Activated CD8-positive, alpha-beta T cell treated with anti-CD3 and anti-CD28 coated beads for 36 hours (primary cell): ENCODE measurements at places on chromosomes 1 and 21. TPM values are rescaled to one million over a fixed set of nuclear protein-coding genes. Genes with fewer than 3 reads are reported as not detected.

The AMY1C gene
- not detected for total RNA-seq

The KIF26B gene
- total RNA-seq = 0.16 TPM

The PPIAL4G gene
- total RNA-seq = not detected

The PADI1 gene
- not detected for total RNA-seq

The PTGER3 gene
- not detected for total RNA-seq

The SLAMF7 gene
- total RNA-seq = 93.5 TPM

- no peak overlapping the region for H3K27ac ChIP-seq
- H3K27me3 ChIP-seq = no peaks in the 10 kb centered on the region
- no peaks in the 10 kb centered on the region for H3K4me1 ChIP-seq
- H3K36me3 ChIP-seq = no peaks in the 10 kb centered on the region
- no peak overlapping the region for H3K4me3 ChIP-seq
Measured at GRCh38 chr21:42096566-42096965, 25.4 kb downstream of the UMODL1 start.

- H3K4me1 ChIP-seq = peaks cover 2% of the 10 kb centered on the region
- H3K4me3 ChIP-seq = no peak overlapping the region
- H3K36me3 ChIP-seq = no peaks in the 10 kb centered on the region
- DNase-seq = peak; percentile 80
- H3K27ac ChIP-seq = no peak overlapping the region
- H3K27me3 ChIP-seq = peaks cover 2% of the 10 kb centered on the region
Measured at GRCh38 chr21:42818328-42818749, 61.0 kb downstream of the WDR4 start.

- no peak for DNase-seq
- no peak overlapping the region for H3K27ac ChIP-seq
- H3K4me1 ChIP-seq = no peaks in the 10 kb centered on the region
- no peaks in the 10 kb centered on the region for H3K27me3 ChIP-seq
- H3K4me3 ChIP-seq = no peak overlapping the region
- no peaks in the 10 kb centered on the region for H3K36me3 ChIP-seq
Measured at GRCh38 chr1:194477908-194478307, 1291.5 kb upstream of the B3GALT2 start.

GRCh38 chr1:201724039-201724765, 104.8 kb upstream of the IPO9 start:
- H3K4me3 ChIP-seq = no peak overlapping the region
- H3K4me1 ChIP-seq = no peaks in the 10 kb centered on the region
- H3K27me3 ChIP-seq = peaks cover 2% of the 10 kb centered on the region

GRCh38 chr1:208026880-208027438, 116.0 kb upstream of the CD34 start:
- no peak overlapping the region for H3K27ac ChIP-seq
- no peaks in the 10 kb centered on the region for H3K27me3 ChIP-seq
- no peaks in the 10 kb centered on the region for H3K36me3 ChIP-seq

GRCh38 chr1:36307601-36308330, 1.6 kb downstream of the SH3D21 start:
- peaks cover 30% of the 10 kb centered on the region for H3K4me1 ChIP-seq
- DNase-seq = no peak
- H3K27me3 ChIP-seq = no peaks in the 10 kb centered on the region
- H3K27ac ChIP-seq = peak overlapping the region; percentile 53
- H3K36me3 ChIP-seq = peaks cover 26% of the 10 kb centered on the region

DNA sequence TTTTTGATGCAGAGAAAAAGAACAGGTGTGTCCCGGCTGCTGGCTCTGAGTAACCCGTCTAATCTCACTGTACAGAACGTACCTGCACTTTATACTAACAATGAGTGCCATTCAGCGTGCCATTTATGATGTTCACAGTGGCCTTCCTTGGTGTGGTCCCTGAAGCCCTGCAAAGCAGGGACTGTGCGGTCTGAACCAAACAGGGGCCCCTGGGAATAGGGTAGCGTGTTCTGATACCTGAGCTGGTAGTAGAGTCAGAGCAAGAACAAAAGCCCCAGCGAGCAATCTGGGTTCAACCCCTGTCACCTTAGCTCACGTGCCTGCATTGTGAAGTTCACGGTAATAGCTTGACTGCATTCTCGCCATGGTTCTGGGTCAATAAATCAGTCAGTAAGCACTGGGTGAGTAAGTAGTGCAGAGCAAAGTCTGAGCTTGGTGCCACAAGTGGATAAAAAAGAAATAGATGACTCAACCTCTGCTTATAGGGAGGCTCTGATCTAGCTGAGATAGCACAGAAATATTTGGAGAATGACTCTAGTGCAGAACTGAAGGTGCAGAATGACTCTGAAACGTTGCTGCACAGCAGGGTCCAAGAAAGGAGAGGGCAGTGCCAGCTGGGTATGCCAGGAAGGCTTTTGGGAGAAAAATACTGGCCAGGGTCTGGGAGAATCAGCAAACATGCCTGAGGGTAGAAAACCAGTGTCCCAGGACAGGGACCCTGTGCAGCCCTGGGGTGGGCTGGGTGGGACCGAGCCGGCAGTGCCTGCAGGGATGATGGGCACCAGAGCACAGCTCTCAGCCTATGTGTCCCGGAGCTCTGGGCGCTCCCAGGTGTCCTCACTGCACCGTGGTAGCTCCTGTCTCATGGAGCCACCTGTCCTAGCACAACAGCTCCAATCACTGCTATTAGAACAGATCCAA, 125.9 kb downstream of the RHOU start:
- H3K36me3 ChIP-seq = no peaks in the 10 kb centered on the region
- H3K27ac ChIP-seq = no peak overlapping the region
- H3K27me3 ChIP-seq = no peaks in the 10 kb centered on the region
- peaks cover 20% of the 10 kb centered on the region for H3K4me1 ChIP-seq
